ENCODE measurements at places on chromosomes 11 and 22.
A peak's percentile ranks its signal among the peaks of the same experiment; 100 is the strongest.

DNA sequence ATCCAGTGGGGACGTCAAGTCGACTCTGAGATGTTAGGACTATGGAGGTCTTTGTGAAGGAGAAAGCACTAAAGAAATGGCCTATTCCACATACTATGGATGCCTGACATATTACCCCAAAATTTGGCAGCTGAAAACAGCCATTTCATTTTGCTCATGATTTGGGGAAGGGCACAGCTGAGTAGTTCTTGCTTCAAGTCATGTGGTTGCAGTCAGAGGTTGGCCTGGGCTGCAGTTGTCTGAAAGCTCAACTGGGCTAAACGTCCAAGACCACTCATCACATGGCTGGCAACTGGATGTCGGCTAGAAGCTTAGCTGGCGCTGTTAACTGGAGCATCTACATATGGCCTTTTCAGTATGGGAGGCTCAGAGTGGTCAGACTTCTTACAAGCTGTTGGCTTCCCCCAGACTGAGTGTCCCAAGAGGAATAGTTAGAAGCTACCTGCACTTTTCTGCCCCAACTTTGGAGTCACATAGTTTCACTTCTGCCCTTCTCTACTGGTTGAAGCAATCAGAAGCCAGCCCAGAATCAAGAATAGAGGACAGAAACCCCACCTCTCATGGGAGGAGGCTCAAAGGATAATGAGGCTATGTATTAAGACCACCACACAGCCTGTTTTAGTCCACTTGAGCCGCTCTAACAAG, 14.1 kb downstream of the SLC35C1 start:
- no peak for DNase-seq

- DNase-seq = no peak
Observed at GRCh38 chr22:46946383-46946962, 184.0 kb downstream of the TBC1D22A start.

DNA sequence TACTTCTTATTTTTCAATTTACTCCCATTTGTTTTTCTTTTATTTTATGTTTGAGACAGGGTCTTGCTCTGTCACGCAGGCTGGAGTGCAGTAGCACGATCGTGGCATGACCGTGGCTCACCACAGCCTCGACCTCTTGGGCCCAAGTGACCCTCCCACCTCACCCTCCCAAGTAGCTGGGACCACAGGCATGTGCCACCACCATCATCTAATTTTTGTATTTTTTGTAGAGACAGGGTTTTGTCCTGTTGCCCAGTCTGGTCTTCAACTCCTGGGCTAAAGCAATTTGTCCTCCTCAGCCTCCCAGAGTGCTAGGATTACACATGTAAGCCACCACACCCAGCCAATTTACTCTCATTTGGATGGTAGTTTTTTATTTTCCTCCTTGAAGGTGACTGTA, 679.3 kb upstream of the CCDC179 start:
- no peak for DNase-seq

GRCh38 chr11:109016724-109017123, 351.9 kb downstream of the DDX10 start:
- DNase-seq = no peak

GRCh38 chr11:87417951-87418350, 380.2 kb downstream of the TMEM135 start:
- DNase-seq = no peak

GRCh38 chr11:117095284-117096161, 2.7 kb downstream of the SIK3 start:
- DNase-seq = no peak

GRCh38 chr11:124736736-124737135, 3.0 kb upstream of the NRGN start:
- DNase-seq = no peak

DNA sequence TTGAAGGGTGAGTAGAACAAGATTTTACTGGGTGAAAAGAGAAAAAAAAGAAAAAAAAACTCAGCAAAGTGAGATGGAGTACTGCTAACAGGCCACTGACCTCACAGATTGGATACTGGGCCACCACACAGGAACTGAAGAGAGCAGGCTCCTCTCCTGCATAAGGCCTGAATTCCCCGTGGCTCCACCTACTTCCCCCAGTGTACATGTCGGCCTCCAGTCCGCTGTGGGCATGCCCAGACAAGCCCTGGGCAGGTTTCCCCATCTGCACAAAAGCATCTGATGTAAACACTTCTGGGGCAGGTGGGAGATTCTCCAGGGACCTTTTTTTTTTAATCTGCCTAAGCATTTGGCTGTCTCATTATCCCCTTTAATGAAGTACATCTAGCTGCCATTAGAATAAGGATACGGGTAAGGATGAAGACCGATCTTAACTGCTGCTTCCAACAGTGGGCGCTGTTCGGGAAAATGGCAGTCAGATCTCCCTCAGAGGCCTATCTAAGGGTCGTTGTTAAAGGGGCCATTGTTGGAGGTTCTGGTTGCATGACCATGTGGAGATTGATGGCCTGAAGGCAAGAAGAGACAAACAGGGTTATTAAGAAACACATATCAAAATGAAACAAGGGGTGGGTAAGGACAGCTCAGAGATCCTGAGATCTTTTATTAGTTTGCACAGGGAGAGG, 48.5 kb downstream of the MS4A13 start:
- DNase-seq = no peak

- no peak for DNase-seq
Observed at GRCh38 chr11:2518111-2518982, 73.5 kb downstream of the KCNQ1 start.

GRCh38 chr11:114847306-114847975, 169.1 kb downstream of the NXPE2 start:
- no peak for DNase-seq

DNA sequence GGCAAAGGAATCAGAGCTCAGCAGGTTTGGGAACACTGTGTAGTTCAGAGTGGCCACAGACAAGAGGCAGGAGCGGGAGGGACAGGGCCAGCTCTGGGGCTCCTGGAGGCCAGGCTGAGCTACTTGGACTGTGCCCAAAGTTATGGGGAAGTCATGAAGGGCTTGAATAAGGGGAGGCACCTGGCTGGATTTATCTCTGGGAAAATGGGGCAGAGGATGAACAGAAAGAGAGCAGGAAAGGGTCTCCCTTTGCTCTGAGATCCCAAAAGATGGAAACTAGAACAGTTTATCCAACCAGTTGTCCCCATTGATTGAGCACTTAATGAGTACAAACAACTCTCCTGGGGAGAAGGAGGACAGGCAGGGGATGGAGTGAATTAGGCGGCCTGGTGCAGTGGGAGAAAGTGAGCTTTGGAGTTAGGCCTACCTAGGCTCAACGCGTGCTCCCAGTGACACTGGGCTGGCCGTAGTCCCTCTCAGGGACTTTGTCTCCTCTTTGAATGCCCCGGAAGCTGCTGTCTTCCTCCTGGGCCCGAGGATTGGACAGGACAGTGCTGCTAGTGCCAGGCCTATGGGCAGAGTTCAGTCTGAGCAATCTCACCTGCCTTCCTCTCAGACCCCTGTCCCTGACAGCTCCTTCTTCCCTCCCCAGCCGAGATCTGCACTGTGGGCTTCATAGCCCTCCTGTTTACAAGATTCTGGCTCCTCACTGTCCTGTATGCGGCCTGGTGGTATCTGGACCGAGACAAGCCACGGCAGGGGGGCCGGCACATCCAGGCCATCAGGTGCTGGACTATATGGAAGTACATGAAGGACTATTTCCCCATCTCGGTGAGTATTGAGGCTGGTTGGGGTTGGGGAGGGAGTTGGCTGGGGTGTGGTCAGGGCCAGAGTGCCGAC, 2.0 kb downstream of the MOGAT2 start:
- no peak for DNase-seq

DNA sequence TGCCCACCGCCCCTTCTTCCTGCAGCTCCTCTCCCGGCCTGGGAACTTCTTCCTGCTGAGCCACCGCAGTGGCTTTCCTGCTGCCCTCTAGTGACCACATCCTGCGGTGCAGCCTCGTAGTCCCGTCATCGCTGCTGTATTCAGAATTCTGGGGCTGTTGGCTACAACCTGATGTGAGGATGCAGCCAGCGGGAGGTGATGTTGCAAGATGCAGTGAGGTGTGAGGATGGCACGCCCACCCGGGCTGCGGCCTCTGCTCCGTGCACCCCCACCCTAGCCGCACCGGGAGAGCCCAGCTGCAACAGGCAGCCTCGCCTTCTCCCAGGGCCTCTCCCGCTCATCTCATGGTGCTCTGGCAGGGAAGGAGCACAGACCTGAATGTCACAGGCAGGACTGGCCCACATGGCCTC, 10.1 kb downstream of the CHST1 start:
- peak; percentile 67 for DNase-seq

GRCh38 chr22:28344918-28345703, 334.5 kb downstream of the TTC28 start:
- no peak for DNase-seq
